NCI-H1930 (cell line): ENCODE measurements at places on chromosomes 4 and X.

GRCh38 chrX:11739776-11740175, 18.3 kb upstream of the MSL3 start:
- no peak for DNase-seq

- DNase-seq, result no peak
These were observed 93.1 kb downstream of the SLC39A8 start for GRCh38 chr4:102252171-102252570.

DNA sequence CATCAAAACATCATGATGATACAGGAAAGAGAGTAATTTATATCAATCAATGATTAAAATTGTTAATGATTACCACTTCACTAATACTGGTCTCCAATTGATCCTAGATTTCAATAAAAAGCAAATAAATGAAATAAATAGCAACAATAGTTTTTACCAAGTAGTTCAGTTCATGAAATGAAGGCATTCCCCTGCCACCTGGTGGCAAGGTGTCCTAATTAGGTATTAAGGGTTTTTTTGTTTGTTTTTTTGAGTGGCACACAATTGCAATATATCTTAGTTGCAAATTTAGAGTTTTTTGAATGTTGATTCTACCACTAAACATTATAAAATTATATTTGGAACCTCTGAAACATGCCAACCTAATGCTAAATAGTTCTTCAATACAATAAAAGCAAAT, 157.4 kb upstream of the PDE5A start:
- DNase-seq, result no peak

- DNase-seq, result no peak
These were observed 63.0 kb downstream of the MBNL3 start for GRCh38 chrX:132425744-132426318.

GRCh38 chr4:173121076-173121561, 47.5 kb upstream of the GALNT7 start:
- no peak for DNase-seq

- DNase-seq, result no peak
These were observed 4.3 kb downstream of the KLHL5 start for GRCh38 chr4:39066371-39066770.

DNA sequence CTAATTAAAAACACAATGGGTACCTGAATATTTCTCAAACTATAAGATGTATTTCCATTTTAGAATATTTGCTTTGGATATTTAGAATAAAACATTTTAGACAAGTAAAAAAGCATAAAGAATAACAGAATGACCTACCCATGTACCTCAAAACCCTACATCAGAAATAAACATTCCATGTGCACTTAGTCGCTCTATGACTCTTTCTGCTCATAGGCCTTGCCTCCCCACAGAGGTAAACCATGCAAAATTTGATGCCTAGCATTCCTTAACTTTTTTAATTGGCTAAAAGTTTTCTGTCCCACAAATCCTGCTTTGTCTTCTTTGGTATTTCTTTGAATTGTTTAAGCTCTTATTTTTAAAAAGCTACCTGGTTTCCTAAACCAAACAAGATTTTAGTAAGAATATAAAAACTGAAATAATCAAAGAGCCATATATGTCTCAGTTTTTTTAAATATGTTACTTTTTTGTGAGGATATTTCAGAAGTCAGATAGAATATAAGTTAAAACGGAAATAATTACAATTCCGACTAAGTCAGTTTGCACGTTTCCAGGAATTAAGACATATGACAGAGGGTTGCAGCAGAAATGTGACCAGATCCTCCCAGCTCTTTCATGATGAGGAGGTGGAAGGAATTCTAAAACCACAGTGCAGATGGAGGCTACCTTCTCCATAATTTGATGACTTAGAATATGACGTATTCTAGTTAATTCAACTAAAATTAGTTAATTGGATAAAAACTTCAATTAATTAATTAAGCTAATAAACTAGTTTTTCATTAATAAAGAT, 102.5 kb downstream of the FIP1L1 start:
- DNase-seq, result no peak

GRCh38 chrX:42759881-42760280, 18.1 kb downstream of the PPP1R2C start:
- no peak for DNase-seq

GRCh38 chr4:123397144-123398065, 810 bp downstream of the SPRY1 start:
- peak; percentile 30 for DNase-seq

DNA sequence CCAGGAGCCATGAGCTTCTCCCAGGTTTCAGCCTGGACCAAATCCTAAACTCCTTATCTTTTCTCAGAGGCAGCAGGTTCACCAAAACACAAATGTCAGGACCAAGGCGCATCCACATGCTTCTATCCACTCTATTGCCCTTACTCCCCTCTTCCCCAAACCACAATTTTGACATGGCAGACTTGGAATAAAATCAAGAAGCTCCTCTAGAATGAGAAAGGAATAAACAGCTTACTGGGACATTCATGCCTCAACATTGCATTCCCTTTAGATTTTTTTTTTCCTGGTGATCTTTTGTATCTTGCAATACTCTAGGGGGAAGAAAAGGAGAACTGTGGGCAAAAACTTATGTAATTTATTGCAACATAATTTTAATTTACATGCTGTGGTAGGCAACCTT, 119.1 kb downstream of the TSPAN5 start:
- DNase-seq, result no peak

DNA sequence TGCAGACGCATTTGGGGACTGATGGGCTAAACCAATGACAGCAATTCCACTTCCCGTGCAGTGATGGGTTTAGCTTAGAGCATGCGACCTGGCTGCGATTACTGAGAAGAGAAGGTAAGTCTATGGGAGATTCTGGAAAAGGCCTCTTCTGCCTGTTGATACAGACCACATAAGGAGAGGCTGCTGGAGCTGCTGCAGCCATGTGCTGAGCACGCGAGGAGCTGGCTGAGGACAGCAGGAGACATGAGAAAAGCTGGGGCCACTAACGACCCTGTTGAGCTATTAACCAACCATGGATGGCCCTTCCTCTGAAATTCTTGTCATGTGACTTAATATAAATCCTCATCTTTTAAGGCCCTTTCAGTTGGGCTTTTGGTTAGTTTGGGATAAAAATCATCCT, 199.9 kb downstream of the PRDM5 start:
- DNase-seq, result no peak

DNA sequence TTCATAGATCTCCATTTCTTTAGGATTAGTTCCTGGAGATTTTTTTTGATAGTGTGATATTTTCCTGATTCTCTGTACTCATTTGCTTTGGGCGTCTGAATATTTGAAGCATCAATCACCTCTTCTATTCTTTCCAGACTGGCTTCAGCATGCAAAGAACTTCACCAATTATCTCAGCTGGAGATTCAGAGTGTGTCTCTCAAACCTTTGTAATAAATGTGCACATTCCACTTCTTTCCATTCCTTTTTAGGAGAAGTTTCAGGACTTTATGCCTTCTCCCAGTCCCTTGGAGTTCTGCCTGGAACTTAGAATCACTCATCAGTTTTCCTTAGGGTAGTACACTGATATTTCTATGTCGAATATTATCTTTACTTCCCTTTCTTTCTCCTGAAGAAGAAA, 334.8 kb downstream of the TEX13C start:
- no peak for DNase-seq

DNA sequence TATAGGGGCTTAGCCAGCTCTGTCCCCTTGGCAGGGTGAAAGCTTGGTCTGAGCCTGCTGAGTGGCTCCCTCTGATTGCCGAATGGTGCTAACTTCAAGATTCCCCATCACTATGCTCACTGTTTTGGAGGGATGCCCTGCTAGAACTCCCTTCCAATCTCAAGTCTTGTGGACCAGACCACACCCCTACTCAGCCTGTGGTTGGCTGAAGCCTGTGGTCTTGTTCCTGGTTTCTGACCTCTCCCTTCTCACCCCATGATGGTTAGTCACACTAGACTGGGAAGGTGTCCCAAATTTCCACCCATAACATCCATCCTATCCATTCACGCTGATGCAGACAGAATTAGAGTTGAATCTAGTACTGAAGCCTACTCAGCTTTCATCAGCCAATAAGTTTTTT, 184.7 kb upstream of the NDP start:
- no peak for DNase-seq

DNA sequence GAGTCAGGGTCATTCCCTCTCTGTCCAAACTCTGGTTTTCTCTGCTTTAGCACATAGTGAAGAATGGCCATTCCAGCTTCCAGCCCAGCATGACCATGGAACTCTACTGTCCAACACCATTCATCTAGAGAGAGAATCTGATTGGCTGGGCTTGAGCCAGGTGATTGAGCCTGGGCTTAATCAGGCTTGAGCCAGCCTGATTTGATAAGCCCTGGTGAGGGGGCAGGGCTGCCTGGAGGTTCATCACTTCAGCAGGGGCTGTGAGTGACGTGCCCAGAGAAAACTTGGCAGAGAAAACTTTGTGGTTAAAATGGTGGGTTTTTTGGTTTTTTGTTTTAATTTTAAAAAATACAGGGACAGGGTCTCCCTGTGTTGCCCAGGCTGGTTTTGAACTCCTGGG, 62.5 kb downstream of the KIAA0232 start:
- no peak for DNase-seq

- no peak for DNase-seq
These were observed 6.2 kb downstream of the ZNF275 start for GRCh38 chrX:153340111-153340510.

GRCh38 chrX:4182408-4182806, 469.0 kb upstream of the PRKX start:
- DNase-seq, result no peak

GRCh38 chr4:13992975-13993520, 365.5 kb upstream of the BOD1L1 start:
- no peak for DNase-seq

DNA sequence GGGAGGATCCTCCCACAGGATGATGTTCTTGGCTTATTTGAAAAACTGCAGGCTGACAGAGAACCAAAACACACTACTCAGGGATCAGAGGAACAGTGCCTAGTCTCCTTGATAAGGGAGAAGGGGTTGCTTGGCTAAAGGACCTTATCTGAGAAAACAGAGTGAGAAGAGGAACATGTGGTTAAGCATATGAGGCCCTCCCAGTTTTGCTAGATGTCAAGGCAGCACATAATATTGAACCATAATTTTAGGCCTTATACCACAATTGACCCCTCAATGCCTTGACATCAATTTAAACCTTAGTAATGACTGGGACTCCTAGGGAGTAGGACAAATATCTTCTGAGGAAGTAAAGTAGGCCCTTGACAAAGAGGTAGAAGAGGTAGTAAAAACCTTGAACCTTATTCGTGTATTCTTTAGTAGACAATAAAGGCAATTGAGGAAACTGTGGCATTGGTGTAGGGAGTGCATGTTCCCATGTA, 79.3 kb downstream of the TEX13C start:
- DNase-seq, result no peak

- DNase-seq, result no peak
These were observed 689.6 kb downstream of the CCSER1 start for GRCh38 chr4:90816754-90817153.

DNA sequence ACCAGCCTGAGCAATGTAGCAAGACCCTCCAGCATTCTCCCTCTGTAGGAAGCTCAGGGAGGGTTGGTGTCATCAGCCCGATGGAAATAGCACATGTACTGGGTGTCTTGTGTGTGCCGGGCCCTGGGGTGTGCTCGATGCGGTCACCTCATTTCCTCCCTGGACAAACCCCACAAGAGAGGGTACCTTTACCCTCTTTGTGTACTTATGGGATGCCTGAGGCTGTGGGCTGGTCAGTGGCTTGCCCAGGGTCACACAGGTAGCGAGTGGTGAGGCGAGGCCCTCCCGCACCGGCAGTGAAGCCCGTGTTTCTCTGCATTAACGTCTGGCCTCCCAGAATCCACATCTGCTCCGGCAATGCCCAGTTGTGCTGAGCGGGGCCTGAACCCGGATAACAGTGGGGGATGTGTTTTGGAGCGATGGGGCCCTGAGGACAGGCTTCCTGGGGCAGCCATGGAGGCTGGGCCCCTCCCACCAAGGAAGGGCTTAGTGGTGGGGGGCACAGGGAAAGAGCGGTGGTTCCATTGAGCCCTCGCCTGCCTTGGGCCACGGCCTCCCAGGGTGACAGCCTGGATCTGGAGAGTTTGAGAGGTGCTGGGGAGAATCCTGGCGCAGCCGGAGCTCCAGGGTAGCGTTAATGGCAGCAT, 8.1 kb downstream of the PSAPL1 start:
- DNase-seq, result no peak

DNA sequence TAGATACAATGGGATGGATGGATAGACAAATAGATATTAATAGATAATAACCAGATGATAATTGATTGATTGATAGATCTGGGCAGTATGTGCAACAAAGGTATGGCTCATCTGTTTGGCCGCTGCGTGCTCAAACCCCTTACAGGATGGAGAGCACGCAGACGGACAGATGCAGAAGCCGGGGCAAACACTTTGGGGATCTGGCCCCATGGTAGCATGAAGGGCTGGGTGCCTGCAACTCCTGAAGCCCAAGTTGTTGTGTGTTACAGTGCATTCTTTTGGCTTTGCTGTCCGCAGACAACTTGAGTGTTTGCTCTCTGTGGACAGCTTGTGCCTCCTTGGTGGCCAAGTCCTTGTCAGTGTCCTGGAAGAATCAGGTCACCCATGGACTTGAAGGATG, 10.6 kb upstream of the DHRSX start:
- no peak for DNase-seq

- no peak for DNase-seq
These were observed 212.4 kb upstream of the PACRGL start for GRCh38 chr4:20487852-20488251.

- no peak for DNase-seq
These were observed 65.4 kb downstream of the SPRY1 start for GRCh38 chr4:123462007-123462406.

- no peak for DNase-seq
These were observed 45.4 kb downstream of the SCD5 start for GRCh38 chr4:82753238-82753637.

GRCh38 chrX:47796433-47796906, 40.2 kb upstream of the ZNF81 start:
- DNase-seq, result no peak

GRCh38 chr4:187608001-187608421, 387.6 kb upstream of the ZFP42 start:
- no peak for DNase-seq

- DNase-seq, result no peak
These were observed 60.1 kb downstream of the CCSER1 start for GRCh38 chr4:90187148-90187884.

- peak; percentile 56 for DNase-seq
These were observed 769 bp downstream of the TCEAL1 start for GRCh38 chrX:103629318-103630170.

DNA sequence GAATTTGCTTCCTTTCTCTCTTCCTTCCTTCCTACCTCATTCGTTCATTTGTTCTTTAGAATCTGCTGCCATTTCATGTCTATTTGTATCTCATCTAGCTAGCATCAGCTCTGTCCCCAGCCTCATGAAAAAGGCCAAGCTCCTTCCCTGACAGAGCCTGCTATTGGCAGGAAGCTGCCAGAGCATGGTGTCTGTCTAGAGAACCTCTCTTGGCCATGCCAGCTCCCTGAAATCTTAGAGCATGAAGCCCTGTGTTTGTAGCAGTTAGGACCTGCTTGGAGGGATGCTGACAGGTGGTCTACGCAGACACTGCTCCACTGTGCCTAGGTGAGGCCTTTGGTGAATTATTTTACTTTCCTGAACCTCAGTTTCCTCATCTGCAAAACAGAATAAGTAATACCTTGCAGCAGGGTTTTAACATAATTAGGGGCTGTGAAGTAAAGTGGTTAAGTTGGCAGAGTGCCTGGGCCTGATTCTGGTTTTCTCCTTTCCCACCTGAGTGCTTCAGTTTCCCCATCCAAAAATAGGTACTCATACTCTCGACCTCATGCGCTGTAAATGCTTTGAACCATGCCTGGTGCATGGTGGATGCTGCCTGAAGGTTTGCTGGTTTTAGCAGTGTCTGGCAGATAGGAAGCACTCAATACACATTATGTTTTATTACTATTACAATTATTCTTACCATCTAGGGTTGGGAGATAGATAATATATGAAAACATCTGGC, 4.7 kb downstream of the PTTG2 start:
- no peak for DNase-seq
